ENCODE measurements at places on chromosomes 4 and X.
A peak's percentile ranks its signal among the peaks of the same experiment; 100 is the strongest.

GRCh38 chrX:139423186-139423585 lies 107.4 kb upstream of the F9 start:
- no peak for DNase-seq

DNA sequence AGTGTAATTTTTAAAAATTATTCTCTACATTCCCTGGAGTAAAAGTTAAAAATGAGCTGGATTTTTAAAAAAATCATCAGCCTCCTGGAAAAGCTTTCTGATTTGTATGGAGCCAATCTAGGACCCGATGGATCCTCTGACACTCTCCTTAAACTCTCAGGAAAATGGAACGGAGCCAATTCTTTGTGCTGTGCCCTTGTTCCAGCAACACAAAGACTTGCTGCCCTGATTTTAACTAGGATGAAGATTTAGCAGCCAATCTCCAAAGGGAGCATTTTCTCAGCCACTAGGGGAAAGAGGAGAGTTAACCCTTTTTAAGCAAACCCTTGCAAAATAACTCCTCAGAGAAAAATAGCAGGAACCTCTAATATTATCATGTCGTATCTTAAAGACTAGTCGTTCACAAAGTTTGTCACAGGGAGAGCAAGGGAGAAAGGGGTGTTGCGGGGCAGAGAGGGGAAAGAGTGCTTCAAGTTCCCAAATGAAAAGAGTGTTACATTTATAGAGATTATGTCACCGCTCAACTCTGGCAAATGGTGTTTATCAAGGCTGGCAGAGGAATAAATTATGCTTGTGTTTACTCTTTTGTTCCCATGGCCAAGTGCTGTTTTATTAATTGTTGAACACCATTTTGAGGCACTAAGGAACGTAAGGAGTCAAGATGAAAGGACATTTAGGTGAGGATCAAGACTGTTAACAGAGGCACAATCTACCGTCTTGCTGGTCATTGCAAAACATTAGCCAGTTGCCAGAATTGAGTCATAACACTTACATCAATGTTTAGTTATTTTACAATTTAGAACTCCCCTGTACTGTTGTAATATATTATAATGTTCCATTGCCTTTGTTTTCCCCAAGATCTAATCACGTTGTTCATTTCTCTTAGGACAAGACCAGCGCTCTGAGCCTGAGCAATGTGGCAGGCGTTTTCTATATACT lies 250.7 kb downstream of the THOC2 start:
- no peak for DNase-seq

GRCh38 chr4:110005461-110006056 lies 92.9 kb downstream of the EGF start:
- DNase-seq = peak; percentile 72

- no peak for DNase-seq
Measured at GRCh38 chr4:140121646-140122045, 32.3 kb downstream of the MAML3 start.

DNA sequence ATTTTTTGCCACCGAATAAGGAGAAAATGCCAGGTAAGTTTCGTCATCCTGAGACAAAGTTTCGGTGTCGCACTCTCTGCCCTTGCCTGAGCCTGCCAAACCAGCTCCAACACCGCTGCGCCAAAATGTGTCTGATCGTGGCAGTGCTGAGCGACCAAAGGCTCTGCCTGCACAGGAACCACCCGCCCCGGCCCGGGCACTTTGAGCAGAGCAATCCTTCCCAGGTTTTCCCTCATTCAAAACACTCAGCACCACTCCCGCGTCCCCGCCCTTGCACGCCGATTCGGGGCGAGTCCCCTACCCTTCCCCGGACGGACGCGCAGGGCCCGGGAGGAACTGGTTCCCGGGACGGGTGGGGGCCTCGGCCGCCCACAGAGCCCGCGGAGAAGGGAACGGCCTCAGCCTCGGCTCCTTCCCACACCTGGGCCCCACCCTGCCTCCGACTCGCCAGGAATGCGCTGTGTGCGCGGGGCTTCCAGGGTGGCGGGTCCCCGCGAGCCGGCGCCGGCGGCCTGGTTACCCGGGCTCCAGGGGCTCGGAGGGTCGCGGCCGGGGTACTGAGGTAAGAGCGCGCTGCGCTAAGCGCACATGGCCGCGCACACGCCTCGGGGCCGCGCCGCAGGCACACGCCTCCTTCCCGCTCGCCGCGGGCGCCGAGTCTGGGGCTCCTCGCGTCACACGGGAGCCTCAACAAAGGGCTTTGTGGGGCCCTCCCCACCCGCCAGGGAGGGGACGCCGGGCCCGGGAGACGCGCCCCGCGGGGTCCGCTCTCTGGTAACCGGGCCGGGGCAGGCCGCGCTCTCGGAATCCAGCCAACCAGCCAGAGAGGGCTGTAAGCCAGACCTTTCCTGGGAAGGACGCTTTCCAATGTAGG lies at the start of gene C4orf36:
Gene C4orf36, minus strand, starts transcription at position 661 of the 874 bp plus-strand sequence. CDS start 902 bp downstream, outside the sequence.
- peak; percentile 81 for DNase-seq
